AG04450 (cell line): ENCODE measurements at places on chromosomes 11 and 22.

GRCh38 chr22:20218987-20219386 is 49.1 kb downstream of the RTN4R start:
- DNase-seq: no peak

DNA sequence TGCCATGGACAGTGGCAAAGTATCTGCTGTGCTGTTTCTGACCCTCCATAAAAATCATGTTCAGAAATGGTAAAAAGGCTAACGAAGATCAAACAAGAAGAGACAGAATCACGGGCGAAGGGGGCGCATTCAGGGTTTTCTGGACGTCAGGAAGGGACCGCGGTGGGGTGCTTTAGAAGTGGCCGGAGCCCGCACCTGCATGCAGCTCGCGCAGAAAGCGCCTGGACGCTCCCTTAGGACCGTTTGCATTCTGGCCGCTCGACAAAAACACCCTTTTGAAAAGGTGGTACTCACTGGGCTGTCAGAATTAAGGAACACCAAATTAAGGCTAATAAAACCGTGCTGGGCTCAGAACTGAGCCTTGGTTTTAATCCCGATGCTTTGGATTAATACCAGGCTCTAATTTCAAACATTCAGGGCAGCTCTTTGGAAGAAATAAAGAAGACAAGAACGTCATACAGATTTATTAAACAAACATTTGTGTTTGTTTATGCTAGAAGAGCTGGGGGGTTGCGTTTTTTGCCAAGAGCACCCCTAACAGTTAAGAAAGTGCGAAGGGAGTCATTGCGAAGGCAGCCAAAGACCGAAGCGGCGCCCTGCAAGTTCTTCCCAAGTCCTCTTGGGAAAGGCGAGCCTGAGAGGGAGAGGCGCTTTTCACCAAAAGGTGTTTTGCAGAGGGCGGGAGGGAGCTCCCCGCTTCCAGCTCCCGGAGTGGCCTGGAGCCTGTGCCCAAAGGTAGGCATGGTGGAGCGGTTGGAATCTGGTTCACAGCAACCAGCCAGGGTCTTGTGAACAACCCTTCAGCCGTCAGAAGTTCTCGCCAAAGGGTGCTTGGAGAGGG is 47.7 kb upstream of the DBX1 start:
- DNase-seq: no peak

- DNase-seq: no peak
Observed at GRCh38 chr11:62547691-62548281, 1.2 kb upstream of the AHNAK start.

- no peak for DNase-seq
Observed at GRCh38 chr11:104905271-104905670, 7.0 kb upstream of the CASP12 start.

GRCh38 chr22:37266581-37267134 is 15.7 kb upstream of the CYTH4 start:
- DNase-seq: no peak
